ENCODE measurements at places on chromosomes 1 and 21.

- no peak for DNase-seq
These were observed 317.3 kb downstream of the AJAP1 start for GRCh38 chr1:4971666-4972065.

DNA sequence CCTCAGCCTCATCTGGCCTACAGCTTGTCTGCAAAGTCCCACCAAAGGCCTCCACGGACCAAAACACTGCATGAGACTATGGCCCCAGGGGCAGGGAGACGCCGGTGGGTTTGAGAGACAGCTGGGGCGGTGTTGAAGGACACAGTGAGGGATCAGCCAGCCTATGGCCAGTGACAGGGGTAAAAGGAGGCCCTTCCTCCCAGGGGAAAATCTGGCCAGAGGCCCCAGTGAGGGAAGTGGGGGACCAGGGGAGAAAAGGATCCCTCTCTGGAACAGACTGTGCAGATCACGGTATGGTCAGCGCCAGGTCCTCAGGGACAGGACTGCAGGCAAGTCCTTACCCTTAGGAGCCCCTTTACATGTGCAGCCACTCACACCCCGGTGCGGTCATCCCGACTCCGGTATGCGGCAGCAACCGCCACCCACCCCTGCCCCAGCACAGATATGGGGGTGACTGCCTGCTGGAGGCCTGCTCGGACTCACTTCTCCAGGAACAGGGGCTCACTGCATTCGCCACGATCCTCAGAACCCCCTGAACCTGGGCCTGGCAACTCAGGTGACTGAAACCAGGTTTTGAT lies 1.3 kb downstream of the CERS2 start:
- no peak for DNase-seq

- DNase-seq, result no peak
These were observed 514.8 kb downstream of the MRPL39 start for GRCh38 chr21:25092441-25093011.

DNA sequence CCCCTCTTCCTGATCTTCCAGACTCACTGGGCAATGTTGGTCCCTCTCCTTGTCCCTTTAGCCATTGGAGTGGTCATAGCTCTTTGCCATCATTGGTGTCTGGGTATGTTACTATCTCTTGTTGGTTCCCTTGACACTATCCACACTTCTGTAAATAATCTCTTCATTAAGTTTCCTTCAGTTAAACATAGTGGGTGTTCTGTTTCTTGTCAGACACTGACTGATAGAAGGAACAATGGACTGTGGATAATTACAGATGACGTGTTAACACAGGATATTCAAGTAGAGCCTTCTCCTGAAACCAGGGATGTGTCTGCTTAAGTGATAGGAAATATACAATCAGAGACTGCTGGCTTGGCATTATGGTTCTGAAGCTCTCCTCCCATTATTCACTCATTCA lies 458.3 kb upstream of the USP24 start:
- DNase-seq, result no peak

DNA sequence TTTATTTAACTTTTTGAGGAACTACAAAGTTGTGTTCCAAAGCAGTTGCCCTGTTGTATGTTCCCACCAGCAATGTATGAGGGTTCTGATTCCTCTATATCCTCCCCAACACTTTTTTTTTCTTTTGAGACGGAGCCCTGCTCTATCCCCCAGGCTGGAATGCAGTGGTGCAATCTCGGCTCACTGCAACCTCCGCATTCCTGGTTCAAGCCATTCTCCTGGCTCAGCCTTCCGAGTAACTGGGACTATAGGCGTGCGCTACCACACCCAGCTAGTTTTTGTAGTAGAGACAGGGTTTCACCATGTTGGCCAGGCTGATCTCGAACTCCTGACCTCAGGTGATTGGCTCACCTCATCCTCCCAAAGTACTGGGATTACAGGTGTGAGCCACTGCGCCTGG lies 60.4 kb upstream of the ENAH start:
- no peak for DNase-seq

- no peak for DNase-seq
These were observed 335.9 kb upstream of the DPYD start for GRCh38 chr1:98256700-98257099.

GRCh38 chr1:161250829-161251228 lies 7.7 kb upstream of the PCP4L1 start:
- DNase-seq, result no peak

DNA sequence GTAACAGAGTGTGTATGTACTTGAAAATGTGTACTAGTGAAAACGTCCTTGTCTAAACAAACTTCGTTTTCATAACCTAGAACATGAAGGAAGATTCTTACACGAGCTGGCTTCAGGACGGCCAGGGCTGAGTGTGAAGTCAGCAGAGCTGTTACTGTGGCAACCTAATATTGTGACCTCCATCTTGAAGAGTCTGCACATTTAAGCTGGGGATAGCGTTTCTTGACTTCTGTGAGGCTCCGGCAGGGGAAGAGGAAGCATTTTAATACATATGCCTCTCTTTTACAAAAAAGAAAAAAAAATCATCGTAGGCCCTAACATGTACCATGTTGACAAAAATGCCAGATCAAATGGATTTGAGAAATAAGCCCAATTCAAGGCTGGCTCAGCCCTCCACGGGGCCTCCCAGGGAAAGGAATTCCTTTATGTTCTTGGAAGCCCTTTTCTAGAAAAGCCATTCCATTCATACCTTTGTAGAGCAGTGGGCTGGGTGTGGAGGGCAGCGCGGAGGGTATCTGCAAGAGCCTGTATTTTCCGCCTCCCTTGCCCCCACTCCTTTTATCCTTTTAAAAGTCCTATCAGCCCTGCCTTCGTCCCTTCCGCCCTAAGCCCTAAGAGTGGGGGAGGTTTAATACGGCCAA lies 51.1 kb downstream of the SIM2 start:
- DNase-seq, result no peak

DNA sequence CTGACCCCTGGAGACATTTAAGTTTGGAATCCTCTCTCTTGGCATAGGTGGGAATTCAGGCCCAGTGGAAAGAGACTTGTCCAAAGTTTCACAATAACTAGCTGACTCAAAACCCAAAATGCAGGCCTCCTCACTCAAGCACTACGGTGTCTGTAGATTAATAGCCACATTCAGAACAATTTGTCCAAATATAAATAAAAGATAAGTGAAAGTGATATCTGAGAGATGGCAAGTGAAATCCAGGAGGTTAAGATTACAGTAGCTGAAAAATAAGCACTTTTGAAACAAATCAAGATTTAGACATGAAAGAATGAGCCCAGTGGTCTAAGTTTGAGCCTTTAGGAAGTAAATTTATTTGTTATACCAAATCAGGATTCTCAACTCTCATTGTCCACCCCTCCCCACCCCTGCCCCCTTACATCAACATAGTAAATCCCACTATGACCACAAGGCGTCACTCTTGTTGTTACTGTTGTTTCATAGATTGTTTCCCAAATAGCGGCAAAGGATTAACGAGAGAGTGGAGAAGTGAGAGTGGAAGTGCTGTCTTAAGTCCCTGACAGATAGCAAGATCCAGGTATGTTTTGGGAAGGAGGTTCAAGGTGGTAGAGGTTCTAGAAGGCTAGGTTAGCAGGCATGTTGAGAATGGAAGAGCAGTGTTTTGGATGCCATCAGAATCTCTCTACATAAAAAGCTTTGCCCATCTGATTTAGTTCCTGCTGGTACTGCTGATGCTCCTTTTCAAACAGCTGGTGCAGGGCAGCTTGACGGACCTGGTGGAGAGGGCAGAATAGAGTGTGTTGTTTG lies 7.1 kb upstream of the TPM3 start:
- DNase-seq, result no peak

- no peak for DNase-seq
These were observed 107.0 kb upstream of the HMCN1 start for GRCh38 chr1:185627171-185627570.

- DNase-seq, result no peak
These were observed 60.0 kb downstream of the LTN1 start for GRCh38 chr21:28932717-28933116.

Data from epithelial cell of prostate (primary cell).